Activated CD8-positive, alpha-beta memory T cell treated with anti-CD3 and anti-CD28 coated beads, Interleukin-2, amount 10 ng/mL, durations not matched to agents 7 days and 5 days (primary cell): ENCODE measurements at places on chromosomes 2 and 18.

DNA sequence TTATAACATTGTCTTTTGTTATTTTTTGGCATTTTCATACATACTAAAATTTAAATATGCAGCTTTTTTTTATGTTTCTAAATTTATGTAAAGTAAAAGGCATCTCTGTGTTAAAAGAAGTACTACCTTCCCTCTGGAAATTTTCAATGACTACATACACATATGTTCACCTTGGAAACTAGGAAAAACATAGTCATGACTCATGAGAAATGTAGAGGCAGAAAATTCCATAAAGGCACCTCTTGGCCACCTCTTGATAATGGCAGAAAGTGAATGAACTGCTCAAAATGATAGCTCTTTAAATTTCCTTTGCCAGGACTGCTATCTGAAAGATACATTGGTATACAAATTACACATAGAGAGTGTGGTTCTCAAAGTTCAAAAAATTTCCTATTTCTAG is 889.1 kb upstream of the ZEB2 start:
- DNase-seq, result no peak

- DNase-seq, result no peak
Measured at GRCh38 chr2:30276455-30276911, 45.1 kb downstream of the LBH start.

- no peak for DNase-seq
Measured at GRCh38 chr2:141967980-141968379, 162.8 kb downstream of the LRP1B start.

DNA sequence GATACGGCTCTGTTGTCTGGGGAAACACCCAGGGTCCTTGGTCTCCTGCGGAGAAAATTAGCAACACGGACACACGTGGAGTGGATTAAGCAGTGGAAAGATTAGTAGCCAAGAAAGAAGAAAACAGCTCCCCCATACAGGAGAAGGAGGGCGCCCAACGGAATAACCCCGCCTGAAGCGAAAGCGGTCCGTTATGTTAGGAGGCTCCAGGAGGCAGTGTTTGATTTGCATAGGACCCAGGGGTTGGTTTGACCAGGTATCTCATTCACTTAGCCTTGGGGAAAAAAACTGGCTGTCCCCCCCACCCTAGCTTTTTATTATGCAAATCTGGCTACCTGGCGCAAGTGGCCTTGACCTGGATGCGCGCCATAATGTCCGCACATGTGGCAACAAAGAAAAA is 170.1 kb upstream of the KYNU start:
- no peak for DNase-seq

DNA sequence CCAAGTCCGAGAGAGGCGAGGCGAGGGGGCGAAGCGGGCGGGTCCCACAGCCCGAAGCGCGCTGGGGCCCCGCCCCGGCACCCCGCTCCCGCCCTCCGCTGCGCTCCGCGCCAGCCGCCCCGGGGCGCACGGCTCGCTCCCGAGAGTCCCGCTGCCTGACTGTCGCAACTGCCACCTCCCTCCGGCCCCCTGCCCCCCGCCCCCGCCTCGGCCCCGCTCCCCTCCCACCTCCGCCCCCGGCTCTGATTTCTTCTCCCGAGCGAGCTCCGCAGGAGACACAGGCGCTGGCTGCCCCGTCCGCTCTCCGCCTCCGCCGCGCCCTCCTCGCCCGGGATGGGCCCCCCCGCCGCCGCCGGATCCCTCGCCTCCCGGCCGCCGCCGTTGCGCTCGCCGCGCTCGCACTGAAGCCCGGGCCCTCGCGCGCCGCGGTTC is at the start of gene WNT6:
TSS of gene WNT6 (plus strand) at position 250 of the 432 bp plus-strand sequence. CDS start 233 bp downstream, outside the sequence.
- DNase-seq, result no peak
